CD4-positive, alpha-beta T cell treated with Interleukin-2 at 100 ng/mL for 4 hours (primary cell): ENCODE measurements at places on chromosomes 4 and X.

DNA sequence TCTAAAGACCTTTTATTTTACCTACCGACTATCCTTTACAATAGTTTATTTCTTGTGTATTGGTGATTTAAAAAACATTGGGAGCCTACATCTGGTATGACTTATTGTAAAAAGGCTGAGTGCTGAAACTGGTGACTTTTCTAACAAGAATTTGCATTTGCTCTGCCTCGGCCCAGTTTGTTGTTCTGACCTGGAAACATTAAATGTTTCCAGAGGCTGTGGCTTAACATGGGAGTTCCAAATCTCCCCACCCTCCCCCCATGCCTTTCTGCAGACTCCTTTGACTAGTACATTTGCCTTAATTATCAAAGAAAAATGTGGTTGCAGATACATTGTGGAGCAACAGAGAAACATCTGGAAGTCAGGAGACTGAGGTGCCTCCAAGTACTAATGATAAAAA, 39.8 kb downstream of the SPCS3 start:
- DNase-seq, result no peak

GRCh38 chr4:183445097-183445428, 627 bp downstream of the CDKN2AIP start:
- DNase-seq, result no peak

- DNase-seq, result no peak
These were observed 152.4 kb downstream of the TSPAN5 start for GRCh38 chr4:98505992-98506391.

GRCh38 chrX:141669689-141670088, 28.9 kb downstream of the SPANXD start:
- no peak for DNase-seq

DNA sequence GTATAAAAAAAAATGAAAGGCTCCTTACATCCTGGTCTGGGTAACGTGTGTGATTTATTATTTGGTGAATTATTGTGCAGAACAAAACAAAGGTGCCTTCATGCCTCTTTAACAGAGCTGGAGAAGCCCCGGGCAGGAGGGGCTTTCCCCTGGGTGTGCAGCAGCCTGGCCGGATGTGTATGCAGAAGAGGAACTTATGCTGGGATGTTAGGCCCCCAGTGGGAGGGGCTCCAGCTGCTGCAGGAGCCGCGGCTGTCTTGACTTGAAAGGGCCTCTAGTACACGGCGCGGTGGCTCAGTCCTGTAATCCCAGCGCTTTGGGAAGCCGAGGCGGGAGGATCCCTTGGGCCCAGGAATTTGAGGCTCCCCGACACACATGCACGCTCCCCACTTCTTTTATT, 16.0 kb downstream of the CCNQ start:
- peak; percentile 58 for DNase-seq

DNA sequence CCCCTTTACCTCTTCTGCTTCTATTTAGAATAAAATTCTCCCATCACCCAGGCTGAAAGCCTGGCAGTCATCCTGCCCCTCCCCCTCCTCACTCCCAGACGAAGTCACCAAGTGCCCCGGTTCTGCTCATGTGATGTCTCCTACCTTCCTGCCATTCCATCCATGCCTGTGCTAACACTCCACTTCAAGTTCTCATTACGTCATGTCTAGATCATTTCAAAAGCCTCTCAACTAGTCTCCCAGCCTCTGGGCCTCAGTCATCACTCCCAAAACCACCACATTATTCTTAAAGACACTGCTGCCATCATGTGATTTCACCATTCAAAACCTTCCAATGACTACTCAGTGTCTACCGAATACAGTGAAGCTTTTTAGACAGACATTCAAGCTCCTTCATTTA, 17.2 kb upstream of the HOPX start:
- no peak for DNase-seq

- no peak for DNase-seq
These were observed 32.9 kb upstream of the HGFAC start for GRCh38 chr4:3408793-3409330.

GRCh38 chr4:164482092-164482404, 271.9 kb upstream of the SMIM31 start:
- DNase-seq, result no peak

GRCh38 chrX:1434871-1435240, 17.9 kb downstream of the ASMTL start:
- DNase-seq, result no peak

GRCh38 chr4:73870768-73871167, 1.6 kb downstream of the CXCL1 start:
- DNase-seq, result no peak

- DNase-seq, result no peak
These were observed 294.8 kb downstream of the TENM3 start for GRCh38 chr4:182538031-182538430.

DNA sequence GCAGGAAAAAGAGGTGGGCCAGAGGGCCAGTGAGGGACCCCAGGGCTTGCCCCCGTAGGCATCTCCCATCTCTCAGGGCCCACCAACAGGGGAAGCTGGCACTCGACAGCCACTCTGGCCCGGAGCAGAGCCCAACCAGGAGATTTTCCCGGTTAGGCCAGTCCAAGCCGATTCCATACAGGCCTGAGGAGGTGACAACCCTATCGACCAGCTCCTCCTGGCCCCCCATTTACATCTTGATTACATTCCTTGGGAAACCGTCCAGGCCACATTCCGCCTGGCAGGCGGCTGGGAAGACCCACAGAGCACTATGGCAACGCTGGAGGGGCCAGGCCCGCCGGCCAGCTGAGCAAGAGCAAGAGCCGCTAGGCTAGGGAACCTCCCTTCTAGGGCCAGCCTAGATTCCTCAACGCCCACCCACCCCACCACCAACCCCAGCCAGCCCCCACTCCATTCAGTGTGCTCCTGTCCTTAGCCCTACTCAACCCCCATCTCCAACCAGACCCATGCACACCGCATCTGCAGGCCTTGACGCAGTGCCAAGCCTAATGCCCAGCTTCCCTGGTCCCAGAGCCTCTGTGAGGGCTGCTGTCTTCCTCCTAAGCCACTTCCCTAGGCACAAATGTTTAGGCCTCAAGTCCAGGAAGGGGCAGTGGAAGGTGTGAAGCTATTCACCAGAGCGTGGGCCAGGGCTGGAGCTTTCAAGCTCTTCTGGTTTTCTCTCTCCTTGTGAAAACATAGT, 161.2 kb downstream of the EFNB1 start:
- DNase-seq, result no peak

DNA sequence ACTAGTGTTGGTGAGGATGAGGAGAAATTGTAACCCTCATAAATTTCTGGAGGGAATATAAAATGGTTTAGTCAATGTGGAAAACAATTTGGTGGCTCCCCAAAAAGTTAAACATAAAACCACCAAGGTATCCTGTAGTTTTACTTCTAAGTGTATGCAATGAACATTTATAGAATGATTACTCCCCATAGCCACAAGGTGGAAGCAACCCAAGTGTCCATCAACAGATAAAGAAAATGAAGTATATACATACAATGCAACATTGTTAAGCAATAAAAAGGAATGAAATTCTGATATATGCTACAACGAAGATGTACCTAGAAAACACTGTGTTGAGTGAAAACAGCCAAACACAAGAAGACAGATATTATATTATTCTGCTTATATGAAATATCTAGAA, 569.1 kb upstream of the GRID2 start:
- no peak for DNase-seq

DNA sequence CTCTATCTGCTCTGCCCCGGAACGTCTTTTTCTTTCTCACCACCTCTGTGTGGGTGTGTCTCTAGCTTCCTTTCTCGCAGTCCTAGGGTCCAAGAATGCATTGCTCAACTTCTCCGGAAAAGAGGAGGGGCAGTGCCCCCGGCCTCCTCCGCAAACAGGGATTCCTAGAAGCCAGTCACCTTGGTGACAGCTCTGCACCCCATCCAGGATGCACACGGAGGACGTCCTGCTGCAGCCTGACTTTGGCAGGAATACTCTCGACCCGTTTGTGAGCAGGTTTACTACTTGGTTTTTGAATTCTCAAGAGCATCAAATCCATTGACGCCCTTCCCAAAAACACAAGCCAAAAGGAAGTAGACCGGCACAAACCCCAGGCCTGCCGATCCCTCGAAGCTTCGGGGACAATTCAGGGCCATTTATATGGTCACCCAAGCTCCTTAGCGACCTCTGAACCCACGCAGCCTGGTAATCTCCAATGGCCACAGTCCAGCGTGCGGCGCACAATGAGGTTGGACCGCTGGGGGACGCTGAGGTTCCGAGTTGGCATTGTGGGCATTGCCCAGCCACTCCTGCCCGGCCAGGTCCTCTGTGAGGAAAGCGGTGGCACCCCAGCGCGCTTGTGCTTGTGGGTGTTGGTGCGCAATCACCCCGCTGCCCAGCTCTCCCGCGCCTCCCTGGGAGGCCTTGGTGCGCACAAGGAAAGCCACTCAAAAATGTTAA, 9.8 kb downstream of the NKX3-2 start:
- DNase-seq, result no peak

- no peak for DNase-seq
These were observed 324.1 kb upstream of the DIPK2B start for GRCh38 chrX:45524805-45525204.

DNA sequence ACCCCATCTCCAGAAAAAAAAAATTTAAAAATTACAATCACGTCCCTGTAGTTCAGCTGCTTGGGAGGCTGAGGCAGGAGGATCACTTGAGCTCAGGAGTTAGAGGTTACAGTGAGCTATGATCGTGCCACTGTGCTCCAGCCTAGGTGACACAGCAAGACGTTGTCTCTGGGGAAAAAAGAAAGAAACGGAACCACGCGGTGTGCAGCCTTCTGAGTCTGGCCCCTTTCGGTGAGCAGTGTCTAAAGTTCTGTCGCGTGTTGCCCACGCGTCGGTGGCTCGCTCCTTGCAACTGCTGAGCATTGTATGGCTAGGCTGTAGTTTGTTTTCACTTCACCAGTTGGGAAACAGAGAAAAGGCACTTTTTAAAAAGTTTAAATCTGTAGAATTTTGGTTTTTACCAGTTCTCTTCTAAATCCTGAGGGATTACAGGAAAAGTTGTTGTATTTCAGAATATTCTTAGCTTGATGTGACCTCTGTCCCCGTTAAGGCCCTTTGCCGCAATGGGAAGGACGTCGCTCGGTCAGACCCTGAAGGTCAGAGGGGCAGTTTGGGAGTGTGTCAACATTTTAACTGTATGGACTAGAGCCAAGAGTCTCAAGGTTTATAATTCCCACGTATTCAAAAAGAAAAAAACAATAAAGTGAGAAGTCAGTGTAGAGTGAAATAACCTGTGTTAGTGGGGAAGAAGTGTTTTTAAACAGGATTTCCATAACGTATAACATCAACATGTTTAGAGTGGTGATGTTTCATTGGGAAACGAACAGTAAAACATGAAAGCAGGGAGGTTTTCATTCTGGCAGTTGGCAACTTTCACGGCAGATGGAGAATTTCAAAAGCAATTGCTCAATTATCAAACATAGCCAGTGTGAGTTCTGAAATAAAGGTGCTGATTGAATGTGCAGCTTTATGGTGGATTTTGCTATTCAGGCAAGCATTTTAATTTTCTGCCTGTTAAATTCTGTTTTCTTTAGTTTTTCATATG, 45.8 kb upstream of the MSANTD1 start:
- DNase-seq, result peak; percentile 31

GRCh38 chr4:89248879-89249281, 58.7 kb downstream of the GPRIN3 start:
- no peak for DNase-seq

DNA sequence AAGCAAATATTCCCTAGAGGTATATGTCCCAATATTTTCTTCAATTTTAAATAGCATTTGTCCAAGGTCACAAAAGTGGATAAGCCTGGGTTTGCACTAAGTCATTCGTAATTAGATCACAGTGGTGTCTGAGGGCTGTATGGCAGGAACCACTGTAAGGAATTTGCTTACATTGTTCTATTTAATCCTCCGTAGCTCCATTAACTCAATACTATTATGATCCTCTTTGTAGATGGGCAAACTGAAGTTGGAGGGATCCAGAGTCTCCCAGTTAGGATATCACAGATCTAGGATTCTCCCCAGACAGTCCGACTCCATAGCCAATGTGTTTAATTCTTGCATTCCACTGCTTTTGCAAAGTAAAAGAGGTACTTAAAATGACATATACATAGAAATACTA, 242.7 kb upstream of the DCAF8L1 start:
- DNase-seq, result no peak

GRCh38 chr4:1384675-1385372, 21.4 kb downstream of the NKX1-1 start:
- no peak for DNase-seq

GRCh38 chr4:152501846-152502536, 33.9 kb downstream of the FBXW7 start:
- DNase-seq, result no peak

DNA sequence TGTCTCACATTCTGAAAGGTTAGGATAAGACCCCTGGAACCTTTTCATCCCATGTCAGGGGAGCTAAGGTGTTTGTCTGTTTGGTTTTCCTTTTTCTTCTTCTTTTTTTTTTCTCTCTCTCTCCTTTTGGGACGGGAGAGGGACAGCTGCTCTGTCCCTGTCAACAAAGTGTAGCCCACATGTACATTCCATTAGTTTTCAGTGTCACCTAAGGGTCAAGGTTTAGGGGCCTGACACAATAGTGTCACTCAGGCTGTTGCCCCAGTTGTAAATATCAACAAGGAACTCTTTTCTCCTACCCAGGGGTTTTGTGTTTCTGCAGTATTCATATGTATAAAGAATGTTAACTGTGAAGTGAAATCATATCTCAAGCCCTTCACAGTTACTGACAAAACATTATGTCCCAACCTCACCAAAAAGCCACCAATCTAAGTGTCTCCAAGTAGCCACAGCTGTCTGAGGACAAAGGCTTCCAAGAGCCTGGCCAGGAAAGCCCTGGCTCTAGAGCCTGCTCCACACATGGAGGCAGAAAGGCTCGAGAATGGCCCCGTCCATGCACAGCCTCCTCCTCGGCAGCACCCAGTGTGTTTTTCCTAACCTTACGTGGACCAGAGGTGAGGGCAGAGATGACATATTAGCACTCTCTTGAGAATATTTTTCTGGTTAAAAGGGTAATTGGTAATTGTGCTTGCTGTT, 9.4 kb downstream of the IRF2 start:
- no peak for DNase-seq

GRCh38 chr4:185825737-185826136, 13.7 kb upstream of the SORBS2 start:
- no peak for DNase-seq

- no peak for DNase-seq
These were observed 176.1 kb upstream of the MAGEB16 start for GRCh38 chrX:35622040-35622439.

DNA sequence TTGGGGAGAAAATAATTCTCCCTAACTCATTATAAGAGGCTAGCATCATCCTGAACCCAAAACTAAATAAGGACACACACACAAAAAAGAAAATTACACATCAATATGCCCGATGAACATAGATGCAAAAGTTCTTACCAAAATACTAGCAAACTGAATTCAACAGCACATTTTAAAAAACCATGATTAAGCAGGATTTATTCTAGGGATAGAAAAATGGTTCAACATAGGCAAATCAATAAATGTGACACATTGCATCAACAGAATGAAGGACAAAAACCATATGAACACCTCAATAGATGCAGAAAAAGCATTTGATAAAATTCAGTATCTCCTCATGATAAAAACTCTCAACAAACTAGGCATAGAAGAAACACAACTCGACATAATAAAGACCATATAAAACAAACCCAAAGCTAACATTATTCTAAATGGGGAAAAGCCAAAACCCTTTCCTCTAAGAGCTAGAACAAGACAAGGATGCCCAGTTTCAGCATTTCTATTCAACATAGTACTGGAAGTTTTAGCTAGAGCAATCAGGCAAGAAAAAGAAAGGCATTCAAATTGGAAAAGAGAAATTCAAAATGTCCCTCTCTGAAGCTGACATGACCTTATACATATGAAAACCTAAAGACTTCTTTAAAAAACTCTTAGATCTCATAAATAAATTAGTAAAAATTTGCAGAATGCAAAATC, 200.9 kb downstream of the NKX6-1 start:
- no peak for DNase-seq

- DNase-seq, result no peak
These were observed 120.2 kb upstream of the PDE5A start for GRCh38 chr4:119748853-119749252.
